ENCODE measurements at places on chromosomes 6 and 20.

GRCh38 chr6:44251576-44252524, 4.9 kb downstream of the HSP90AB1 start:
- no peak for DNase-seq

DNA sequence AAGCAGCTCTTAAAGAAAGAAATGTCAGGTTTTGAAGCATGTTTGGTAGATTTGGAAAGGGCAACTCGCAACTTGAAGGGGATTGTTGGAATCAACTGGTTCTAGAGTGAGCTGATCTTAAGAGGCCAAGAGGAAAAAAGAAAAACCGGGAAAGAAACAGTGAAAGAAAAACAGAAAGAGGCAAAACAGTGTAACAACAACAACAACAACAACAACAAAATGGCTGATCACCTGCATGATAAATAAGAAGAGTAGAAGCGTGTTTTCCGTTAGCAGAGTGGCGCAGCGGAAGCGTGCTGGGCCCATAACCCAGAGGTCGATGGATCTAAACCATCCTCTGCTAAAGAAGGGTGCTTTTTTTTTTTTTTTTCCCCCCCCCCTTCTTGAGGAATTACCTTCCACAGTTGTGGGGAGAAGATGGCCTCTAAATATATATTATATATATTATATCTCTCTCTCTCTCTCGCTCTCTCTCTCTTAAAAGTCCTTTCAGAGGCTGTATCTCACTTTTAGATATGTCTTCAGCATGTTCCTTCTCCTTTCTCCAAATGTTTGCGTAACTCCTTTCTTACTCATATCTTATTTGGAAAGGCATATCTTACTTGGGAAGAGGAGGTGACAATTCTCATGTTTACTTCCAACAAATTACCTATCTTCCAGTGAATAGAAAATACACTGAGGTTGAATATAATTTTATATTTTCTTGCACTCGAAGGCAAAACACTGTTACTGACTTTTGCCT, 134.4 kb downstream of the OR2B2 start:
- no peak for DNase-seq

DNA sequence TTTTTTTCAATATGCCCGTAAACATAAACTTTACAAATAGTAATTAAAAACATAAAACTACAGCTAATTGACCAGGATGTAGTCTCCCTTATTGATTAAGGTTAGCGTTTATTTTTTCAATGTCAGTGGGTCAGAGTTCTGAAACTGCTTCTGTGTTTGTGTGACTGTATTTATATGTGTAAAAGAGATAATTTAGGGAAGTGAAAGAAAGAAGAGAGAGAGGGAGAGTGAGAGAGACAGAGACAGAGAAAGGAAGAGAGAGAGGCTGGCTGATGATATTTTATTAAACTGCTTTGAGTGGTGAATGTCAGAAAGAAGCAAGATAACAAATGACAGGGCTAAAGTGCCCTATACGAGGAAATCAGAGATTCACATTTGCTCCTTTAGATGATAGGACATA, 266.1 kb upstream of the PTCHD4 start:
- DNase-seq: no peak

- DNase-seq: no peak
Measured at GRCh38 chr20:14498772-14499171, 161.4 kb upstream of the FLRT3 start.

GRCh38 chr20:63900413-63900812, 5.5 kb downstream of the DNAJC5 start:
- DNase-seq: no peak

DNA sequence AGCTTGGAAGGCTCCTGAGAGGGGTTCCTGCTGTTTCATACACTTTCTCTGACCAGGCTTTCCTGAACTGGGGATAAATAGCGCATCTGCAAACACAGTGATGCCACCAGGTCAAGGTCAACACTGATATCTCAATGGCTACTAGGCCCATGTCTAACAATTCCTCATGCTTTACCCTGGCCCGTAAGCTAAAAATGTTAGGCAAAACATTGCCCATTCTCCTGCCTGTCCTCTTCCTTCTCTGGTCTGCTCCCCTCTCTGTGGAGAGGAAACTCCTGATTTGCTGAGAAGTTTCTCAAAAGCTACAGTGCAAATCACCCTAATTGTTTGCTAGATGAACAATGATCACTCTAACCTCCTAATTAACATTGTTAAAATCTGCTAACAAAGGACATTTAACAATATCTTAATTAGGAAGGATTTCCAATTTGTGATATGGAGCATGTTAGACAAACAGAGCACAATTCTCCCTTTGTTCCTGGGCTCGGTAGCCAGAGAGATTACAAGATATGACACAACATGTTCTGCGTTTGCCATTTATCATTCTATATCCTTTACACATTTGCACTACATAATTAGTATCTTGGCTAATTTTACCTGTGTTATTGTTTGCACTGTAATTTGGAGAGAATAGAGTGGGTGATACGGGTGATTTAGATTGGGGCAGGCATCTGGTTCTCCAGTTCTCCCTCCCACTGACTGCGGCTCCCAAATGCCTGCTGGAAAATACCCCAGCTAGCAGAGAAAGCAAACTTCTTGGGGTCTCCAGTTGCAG, 266.8 kb downstream of the CD83 start:
- no peak for DNase-seq
